Foreskin keratinocyte (primary cell): ENCODE measurements at places on chromosomes 1 and 21.
A peak's percentile ranks its signal among the peaks of the same experiment; 100 is the strongest.

DNA sequence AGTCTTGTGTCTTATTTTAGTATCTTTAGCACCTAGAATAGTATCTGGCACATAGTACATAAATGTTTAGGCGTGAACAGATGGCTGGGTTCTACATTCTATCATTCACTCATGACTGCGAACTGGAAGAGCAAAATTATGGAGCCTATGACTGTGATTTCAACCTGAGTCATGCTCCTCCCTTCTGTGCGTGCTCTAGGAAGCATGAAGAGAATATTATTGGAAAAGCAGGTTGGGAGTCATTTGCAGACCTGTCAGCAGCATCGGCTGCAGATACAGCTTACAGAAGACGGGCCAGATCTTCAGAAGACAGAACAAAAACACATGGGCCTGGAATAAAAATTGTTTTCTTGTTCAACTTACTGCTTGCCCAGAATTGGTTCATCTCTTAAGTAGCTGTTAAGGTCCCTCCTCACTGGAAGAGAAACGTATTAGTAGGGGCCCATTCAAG, 344.0 kb upstream of the USP24 start:
- DNase-seq, result no peak

DNA sequence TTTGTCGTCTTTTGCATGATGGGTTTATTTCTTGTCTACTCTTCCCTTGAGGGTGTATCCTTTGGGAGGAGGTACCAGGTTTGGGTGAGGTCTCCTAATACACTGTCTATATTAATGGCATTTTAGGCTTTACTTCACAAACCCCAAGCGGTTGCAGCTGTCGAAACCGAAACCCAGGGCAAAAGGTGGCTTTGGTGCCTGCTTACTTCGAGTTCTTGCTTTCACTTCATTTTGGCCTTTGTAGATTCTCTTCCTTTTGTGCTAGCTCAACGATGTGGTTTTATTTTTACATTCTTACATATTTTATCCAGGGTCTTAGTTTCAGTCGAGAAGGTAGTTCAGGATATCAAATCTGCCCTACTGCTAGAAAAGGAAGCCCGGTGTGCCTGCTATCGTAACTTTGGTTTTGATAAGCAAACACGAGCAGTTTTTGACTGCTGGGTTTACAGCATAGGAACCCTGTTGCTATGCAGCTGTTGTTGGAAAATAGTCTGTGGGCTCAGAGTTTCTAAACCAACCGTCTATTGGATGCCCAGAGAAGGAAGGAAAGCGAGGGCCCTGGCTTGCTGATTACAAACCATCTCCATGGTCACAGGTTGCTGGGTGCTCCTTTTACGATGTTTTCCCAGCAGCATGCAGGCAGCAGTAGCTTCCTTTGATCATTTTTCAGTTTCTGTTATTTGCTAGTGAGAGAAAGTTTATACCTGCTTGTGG, 9.8 kb upstream of the TSPAN2 start:
- DNase-seq, result no peak

GRCh38 chr1:180841415-180841814, 71.3 kb upstream of the KIAA1614 start:
- no peak for DNase-seq

- DNase-seq, result no peak
Measured at GRCh38 chr1:17970757-17971156, 136.8 kb upstream of the IGSF21 start.

DNA sequence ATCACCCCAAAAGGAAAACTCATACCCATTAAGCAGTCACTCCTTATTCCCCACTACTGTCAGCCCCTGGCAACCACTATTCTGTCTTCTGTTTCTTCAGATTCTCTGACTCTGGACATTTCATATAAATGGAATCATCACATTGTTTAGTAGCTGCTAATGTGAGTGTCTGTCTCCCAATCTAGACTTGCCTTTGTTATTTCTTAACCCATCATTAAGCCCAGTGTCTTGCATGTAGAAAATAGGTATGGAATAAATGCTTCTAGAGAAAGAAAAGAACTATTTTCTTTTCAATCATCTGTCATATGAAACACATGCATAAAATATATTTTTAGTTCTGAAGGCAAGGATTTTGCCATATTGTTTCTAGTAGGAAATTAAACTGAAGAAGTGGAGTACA, 610.0 kb downstream of the PLPP3 start:
- DNase-seq, result no peak

DNA sequence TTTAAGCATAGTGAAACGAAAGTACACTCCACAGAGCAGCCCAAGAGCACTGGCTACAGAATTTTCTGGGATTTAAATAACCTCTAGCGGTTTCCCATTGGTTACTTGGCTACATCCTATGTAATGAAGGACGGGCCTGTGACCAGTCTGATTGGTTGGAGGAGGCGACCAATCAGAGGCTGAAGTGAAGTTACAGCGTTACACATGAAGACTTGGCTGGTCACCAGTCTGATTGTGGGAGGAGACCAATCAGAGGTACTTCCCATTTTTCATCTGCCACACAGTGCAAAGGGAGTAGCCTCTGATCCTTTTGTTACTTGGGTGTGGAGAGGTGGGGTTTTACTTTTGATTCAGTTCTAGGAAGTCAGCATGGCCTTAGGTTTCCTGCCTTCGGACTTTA, 142.7 kb upstream of the SERTAD4 start:
- DNase-seq, result no peak

GRCh38 chr1:44032170-44032790, 1.0 kb upstream of the SLC6A9 start:
- DNase-seq, result no peak

- no peak for DNase-seq
Measured at GRCh38 chr1:219347921-219348391, 174.3 kb downstream of the LYPLAL1 start.

GRCh38 chr1:78385744-78386462, 104.9 kb upstream of the PTGFR start:
- no peak for DNase-seq

DNA sequence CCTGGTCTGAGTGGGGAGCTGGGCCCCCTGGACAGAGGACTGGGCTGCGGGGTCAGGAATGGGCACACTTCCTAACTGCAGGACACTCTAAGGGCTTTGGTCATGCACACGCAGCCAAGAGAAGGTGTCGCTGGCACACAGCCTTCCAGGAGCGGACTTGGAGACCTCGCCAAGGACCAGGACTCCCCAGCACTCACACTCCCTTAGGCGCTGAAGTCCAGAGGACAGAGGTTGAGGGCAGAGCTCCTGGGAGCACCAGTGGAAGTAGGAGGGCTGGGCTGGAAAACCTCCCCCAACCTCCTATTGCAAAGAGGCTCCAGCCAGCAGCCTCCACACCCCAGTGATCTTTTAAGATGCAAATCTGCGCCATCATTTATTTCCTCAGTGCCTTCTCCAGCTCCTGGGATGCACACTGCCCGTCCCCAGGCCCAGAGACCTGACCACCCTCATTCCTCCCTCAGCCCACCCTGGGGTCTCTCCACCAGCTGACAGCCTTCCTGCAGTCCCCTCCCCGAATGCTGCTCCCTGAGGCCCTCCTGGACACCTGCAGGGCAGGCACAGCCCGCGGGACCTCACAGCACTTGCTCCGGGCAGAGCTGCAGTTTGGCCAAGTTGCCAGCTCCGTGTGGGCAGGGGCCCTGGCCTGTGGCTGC, 3.0 kb downstream of the TSPEAR start:
- DNase-seq, result no peak

DNA sequence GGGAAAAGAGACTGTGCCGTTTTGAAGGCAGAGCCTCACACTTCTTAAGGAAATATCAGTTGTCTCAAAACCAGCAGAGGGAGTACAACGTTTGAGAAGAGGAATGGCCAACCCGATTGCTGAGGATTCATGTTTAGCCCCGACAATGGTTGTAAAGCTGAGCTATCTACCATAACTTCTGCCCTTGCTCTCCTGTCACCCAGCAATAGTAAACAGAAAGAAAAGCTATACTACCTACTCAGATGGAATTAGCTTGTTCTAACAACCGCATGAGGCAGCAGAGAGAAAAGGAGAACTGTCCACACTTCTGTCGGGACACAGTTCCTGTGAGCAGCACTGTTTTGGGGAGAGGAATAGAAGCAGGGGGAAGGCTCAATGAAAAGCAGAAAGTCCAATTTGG, 91.2 kb downstream of the SLC45A1 start:
- DNase-seq, result peak; percentile 36

GRCh38 chr21:42413500-42413899, 9.8 kb downstream of the UBASH3A start:
- no peak for DNase-seq

DNA sequence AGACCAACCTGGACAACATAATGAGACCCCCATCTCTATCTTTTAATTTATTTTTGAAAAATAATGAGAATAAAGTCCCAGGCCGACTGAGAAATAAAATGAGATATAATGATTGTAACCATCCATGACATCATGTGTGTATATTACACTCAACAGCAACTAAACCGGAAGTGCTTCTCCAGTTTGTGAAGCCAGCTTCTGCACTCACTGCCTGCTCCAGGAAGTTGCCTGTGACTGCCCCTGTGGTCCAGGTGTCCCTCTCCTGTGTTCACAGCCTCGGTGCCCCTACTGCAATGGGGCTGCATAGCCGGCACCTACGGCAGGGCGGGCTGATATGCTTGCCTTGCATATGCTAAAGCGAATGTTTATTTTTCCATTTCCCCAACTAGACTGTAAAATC, 68.3 kb downstream of the SSBP3 start:
- DNase-seq, result no peak

DNA sequence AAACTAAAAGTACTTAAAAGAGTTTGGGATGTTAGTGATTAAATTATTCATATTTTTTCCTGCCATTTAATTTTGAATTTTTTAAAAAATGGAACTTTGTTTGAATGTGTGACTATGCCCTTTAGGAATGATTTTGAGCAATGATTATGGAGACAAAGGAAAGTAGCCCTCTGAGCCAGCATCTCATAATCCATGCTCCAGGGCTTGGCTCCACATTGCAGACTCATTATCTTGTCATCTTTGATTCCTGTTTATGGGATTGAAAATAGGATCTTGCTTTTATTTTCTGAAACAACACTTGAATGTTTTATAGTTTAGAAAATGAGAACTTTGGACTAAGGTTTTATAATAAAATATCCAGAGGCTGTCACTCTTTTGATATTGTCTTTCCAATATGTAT, 14.5 kb downstream of the AXDND1 start:
- DNase-seq, result peak; percentile 56

- DNase-seq, result peak; percentile 22
Measured at GRCh38 chr1:193654951-193655735, 468.7 kb upstream of the B3GALT2 start.

DNA sequence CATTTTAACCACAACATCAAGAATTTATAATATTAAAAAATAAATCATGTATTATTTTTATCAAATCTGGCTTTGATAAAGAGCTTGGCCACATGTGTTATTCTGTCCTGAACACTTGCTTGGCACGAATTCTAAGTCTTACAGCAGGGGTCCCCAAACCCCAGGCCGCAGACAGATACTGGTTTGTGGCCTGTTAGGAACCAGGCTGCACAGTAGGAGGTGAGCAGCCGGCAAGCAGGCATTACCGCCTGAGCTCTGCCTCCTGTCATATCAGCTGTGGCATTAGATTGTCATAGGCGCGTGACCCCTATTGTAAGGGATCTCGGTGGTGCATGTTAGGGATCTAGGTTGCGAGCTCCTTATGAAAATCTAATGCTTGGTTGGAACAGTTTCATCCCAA, 127.6 kb upstream of the IVNS1ABP start:
- DNase-seq, result no peak

DNA sequence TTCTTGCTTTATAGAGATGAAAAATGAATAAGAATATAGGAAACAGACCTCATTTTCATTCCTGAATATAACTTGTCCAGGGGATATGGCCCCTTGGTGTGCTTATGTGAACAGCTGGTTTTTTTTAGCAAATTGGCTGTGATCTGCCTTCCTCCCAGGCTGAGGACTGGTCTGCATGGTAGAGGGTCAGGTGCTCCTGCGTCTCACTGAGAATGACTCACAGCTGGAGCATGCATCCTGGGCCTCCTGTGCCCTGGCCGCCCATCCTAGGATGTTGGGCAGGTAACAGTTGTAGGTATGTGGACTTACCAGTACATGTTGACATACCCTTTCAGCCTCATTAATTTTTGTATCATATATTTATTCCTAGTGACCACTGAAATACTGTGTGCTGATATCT, 29.8 kb downstream of the AGT start:
- DNase-seq, result peak; percentile 74

- no peak for DNase-seq
Measured at GRCh38 chr1:81432654-81433109, 368.1 kb upstream of the ADGRL2 start.

- no peak for DNase-seq
Measured at GRCh38 chr1:108612496-108612895, 48.4 kb downstream of the HENMT1 start.

DNA sequence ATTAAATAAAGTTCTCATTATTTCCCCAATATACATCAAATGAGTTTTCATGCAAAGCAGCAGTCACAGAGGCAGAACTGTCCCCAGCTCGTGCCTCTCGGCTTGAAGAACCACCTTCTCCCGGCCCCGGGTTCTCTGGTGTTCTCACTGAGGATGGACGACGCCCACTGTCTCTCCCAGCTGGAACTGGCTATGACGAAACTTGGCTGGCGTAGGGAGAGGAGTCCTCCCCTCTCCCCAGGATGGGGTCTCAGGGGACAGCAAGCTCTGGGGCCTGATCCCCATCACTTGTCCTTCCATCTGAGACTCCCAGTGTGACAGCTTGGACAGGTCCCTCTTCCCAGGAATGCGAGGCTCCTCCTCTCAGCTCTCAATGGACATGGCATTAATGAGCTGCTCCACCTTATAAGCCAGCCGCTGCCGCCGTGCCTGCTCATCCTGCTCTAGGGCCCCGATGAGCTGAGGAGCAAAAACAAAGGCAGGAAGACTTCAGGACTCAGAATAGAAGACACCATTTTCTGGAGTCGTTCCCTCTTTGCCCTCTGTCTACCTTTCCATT, 116.0 kb upstream of the CD34 start:
- no peak for DNase-seq

DNA sequence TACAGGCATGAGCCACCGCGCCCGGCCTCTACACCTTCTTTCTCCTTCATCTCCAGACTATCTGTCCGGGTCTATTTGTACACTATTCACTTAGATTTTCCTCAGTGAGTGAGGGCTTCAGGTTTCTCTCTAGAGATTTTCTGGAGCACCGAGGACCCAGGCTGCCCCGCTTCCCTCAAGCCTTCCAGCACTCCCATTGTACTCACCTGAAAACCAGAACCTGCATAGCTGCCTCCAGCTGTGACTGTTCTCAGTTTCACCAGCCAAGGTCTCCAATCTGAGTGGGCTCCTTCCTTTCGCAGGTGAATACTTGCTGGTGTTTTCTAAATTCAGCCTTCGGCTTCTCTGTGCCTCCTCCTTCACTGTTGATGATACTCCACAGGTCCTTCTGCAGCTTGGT, 12.9 kb upstream of the DMAP1 start:
- no peak for DNase-seq

- no peak for DNase-seq
Measured at GRCh38 chr1:104265163-104265562, 515.5 kb downstream of the AMY1C start.

- no peak for DNase-seq
Measured at GRCh38 chr1:92989253-92989652, 28.0 kb upstream of the DIPK1A start.

- no peak for DNase-seq
Measured at GRCh38 chr1:57901208-57901919, 477.5 kb upstream of the DAB1 start.
